ENCODE measurements at places on chromosomes 2 and 18.
A peak's percentile ranks its signal among the peaks of the same experiment; 100 is the strongest.

GRCh38 chr2:239715606-239716005, 309.5 kb downstream of the NDUFA10 start:
- no peak for DNase-seq

DNA sequence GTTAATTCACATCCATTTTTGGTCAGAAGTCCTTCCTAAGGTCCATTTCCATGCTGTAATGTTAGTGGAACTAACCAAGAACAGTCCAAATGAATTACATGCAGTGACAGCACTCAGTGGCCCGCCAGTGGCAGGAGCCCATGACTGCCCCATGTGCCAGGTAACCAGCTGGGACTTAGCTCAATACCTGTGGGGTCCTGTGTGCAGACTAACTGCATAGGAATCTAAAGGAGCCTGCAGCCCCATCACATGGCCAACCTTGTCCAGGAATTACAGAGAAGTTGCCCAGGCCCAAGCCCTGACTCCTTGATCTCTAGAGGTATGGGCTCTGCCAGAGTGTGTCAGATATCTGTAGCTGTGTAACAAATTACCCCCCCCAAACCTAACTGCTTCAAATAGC, 35.4 kb upstream of the GPR17 start:
- DNase-seq, result no peak

DNA sequence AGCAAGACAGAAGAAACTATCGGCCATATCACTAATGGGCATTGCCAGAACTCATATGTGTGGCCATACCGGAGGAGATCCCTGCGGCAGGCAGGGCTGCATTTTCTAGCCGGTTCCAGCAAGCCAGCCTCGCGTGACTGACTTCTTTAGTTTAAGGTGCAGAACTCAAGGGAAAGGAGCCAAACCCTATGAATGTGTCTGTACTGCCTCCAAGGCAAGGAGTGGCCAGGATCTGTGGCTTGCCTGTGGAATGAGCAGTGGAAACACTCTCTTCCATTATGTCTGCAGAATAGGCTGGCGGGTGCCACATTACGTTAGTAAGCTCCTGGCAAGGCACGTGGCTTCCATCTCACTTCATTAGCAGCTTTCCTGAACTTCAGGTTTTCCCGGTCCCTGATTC, 137.6 kb downstream of the ATL2 start:
- no peak for DNase-seq

GRCh38 chr2:224970311-224970710, 72.0 kb downstream of the DOCK10 start:
- DNase-seq, result no peak

DNA sequence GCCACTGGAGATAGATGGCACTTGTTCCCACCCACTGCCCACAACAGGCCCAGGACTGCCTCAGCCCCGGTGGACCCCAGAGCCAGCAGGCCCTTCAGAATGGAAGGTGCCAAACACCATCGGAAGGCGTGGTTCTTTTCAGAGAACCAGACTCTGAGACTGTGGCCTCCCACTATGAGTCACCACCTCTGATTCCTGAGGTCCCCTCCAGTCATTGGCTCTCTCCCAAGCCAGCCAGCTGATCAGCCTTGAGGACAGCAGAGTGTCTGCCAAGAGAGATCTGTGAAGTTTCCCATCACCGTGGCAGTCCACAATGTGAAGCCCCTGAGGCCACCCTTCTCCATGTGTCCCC, 10.4 kb upstream of the MAP3K2 start:
- DNase-seq, result peak; percentile 75

GRCh38 chr2:133324150-133324561, 244.1 kb downstream of the NCKAP5 start:
- peak; percentile 55 for DNase-seq

- DNase-seq, result no peak
Observed at GRCh38 chr2:28639836-28640235, 111.8 kb upstream of the PPP1CB start.

DNA sequence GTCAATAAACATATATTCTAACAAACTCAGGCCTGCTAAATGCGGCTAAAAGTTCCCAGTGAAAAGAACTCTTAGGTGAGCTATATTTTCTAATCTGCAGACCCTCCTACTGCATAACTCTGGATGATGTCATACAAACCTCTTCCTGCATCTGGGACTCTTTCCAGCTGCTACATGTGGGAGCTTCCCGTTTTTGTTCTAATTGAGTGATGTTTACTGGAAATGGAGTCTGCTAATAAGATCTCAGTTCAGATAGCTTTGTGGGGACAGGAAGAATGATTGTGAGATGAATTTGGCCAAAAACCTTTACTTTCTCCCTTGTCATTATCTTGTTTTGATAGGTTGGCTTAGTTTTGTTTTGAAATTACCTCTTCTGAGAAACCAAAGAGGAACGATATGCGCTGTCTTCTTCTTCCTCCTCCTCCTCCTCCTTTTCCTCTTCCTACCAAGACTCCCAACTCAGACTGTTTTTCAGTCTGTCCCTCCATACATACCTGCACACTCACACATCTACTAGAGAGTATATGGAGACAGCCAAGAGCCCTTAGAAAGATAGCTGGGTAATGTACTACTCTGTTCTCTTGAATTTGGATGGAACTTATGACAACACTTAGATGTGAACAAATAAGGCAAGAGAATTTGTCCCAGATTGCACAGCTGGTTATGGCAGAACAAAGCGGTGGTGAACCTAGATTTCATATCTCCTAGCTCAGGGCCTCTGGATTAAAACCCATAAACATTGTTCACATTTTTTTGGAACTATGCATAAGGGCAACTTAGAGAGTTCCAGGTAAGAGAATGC, 39.8 kb upstream of the AAK1 start:
- DNase-seq, result peak; percentile 26

DNA sequence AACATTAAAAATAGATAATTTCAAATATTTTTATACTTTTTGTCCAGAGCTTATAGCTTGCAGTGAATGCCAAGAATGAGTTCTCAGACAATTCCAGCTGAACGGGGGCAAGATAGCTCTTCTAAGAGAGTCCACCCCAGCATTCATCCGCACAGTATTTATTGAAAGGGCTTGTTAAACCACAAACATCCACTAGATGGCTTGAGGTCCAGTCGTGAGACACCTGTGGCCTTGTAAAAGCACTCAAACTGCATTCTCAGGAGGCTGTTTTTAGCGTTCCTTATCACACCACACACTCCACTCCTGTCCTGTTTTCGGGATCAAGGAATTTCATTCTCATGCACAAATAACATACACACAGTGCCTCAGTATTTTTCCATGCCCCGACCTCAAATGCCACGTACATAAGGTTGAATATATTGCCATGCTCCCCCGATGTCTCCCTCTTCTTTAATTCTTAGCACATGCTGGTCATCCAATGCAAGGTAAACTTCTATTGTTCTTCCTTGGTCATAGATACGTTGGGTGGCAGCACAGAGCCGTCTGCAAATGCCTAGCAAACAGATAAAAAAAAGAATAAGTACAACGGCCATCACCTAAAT, 47.4 kb downstream of the DNAJC10 start:
- DNase-seq, result peak; percentile 14

DNA sequence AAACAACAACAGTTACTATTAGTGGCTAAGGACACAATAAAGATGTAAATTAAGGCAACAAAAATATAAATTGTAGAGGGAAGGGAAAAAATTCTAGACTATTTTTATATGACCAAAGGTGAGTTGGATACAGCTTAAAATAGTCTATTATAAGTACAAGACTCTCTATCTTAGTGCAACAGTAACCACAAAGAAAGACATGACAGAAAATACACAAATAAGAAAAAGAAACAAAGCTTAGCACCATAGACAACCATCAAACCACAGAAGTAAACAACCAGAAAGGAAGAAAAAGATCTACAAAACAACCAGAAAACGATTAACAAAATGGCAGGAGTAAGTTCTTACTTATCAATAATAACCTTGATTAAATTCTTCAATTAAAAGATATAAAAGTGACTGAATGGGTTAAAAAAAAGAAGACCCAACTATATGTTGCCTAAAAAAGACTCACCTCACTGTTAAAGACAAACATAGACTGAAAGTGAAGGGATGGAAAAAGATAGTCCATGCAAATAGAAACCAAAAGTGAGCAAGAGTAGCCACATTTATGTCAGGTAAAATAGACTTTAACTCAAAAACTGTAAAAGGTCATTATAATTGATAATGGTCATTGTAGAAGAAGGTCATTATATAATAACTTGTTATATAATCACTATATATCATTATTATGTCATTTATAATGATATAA, 62.5 kb downstream of the USP40 start:
- no peak for DNase-seq

GRCh38 chr2:238808761-238809160, 39.1 kb upstream of the TWIST2 start:
- DNase-seq, result no peak

DNA sequence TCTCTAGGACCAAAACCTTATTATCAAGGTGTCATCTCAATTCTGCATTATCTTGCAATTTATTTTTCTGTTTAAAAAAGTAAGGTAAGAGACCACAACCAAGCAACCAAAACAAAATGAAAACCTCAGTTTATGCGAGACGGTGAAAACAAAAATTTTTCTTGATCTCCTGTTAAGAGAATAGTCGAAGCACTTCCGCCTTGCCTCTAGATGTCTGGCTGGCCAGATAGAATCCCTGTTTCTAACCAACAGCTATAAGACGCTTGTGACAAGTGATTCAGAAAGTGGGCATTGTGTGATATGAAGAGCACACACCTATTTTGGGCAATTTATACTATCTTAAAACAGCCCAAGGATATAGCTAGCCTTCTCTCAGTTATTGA, 51.2 kb downstream of the MGAT5 start:
- DNase-seq, result no peak

GRCh38 chr2:76613330-76613729, 902.6 kb upstream of the GCFC2 start:
- DNase-seq, result no peak

- DNase-seq, result no peak
Observed at GRCh38 chr2:199663157-199663556, 187.8 kb downstream of the FTCDNL1 start.
